NCI-H2081 (cell line): ENCODE measurements at places on chromosomes 3 and 15.

DNA sequence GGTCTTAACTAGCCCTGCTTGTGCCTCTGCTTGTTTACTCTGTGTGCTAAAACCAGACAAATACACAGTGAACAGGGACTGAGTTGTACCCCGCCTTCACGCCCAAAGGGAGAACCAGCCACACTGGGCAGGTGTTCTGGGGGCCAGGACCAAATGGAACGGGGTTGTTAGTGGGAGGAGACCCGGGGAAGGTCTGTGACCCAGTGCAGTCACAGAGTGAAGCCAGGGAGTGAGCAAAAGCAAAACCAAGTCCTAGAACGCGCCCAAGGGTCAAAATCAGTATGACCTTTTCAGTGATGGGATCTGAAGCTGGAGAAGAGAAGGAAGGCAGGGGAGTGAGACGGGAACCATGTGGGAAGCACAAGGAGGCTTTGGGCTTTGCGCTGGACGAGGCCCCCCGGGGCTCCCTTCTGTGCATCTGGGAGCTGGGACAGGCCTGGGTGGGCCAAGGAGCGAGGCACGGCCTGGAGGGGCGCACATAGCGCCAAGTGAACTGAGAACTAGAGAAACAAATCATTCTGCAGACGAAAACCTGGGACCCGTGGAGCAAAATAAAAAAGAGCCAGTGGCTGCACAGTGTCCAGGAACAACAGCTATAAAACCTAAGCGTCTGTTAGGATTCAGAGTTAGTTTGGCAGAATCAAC is 78.3 kb upstream of the ALDH1A3 start:
- no peak for DNase-seq

DNA sequence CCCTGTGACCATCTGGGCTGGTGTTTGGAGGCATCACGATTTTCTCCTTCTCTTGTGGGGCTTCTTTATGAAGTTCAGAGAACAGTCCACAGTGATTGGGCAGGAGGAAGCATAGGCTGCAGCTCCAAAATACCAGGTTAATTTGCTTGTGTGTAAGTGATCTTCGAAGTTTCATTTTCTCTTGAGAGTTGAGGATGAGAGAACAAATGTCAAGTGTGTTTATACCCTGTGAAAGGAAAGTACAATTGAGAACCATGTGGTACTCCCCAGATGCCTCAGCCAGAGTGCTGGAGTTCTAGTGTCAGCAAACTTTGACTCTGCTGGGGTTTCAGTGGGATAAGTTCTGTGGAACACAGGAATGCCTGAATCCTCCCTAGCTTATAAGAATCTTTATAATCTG is 357.1 kb upstream of the CFAP20DC start:
- DNase-seq: no peak

- DNase-seq: no peak
Observed at GRCh38 chr3:190122198-190122771, 1.6 kb upstream of the P3H2 start.

DNA sequence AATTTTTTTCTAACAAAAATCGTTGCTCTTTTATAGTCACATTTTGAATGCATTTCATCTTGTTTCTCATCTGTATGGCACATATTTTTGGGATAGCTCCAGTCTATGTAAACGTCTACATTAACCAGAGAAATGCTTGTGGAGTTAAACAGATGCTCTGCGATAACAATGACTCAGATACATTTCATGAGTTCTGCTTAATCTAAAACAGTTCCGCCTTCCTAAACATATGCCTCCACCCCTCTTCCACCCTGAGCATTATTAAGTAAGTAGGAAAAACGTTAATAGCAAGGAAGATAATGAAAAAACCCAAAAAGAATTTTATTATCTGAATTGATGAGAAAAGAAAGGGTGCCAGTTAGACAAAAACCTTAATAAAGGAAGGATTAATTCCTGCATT is 396.1 kb downstream of the TUSC7 start:
- DNase-seq: no peak

DNA sequence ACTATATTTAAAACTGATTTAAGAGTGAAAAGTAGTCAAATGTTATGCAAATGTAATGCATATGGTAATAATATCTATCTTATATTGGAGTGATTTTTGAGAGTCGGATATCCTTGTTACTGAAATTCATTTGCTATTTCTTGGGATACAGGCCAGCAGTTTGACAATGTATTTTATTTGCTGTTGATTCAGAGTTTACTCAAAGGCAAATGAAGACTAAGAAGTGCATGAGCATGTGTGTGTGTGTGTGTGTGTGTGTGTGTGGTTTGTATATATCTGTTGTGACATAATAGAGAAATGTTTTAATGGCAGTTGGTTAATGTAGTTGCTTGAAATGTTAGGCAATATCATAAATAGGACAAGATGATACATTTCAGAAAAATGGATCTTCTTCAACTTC is 39.0 kb downstream of the UNC13C start:
- no peak for DNase-seq

DNA sequence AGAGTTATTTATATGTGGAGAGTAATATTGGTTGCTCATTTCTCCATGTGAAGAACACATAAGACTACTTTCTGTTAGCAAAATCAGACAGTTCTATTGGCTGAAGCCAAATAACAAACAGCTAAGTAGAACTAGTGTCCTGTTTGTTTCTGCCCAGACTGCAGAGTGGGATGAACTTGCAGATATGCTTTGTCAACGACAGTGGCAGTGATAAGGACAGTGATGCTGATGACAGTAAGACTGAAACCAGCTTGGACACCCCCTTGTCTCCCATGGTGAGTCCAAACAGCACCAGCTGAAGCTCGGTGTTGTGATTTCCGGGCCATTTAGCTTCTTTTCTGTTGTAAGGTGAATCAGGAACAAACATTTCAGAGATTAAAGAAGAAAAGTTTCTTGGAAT is 102.6 kb upstream of the IL12A start:
- no peak for DNase-seq

DNA sequence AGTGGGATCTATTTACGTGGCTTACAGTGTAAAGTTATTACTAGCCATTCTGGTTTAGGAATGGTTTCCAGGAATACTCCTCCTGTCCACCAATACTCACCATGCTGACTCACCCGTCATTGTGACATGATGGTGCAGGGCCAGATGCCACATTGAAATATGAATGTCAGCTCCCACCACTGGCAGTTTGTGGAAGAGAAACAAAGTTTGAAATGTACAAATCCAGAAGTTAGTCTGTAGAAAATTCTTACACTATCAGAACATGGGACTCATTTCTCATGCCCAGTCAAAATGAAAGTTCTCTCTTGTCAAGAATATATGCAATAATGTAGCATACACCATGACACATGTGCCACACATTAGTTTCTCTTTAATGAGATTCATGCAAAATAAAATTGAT is 14.4 kb upstream of the TSPAN3 start:
- no peak for DNase-seq

DNA sequence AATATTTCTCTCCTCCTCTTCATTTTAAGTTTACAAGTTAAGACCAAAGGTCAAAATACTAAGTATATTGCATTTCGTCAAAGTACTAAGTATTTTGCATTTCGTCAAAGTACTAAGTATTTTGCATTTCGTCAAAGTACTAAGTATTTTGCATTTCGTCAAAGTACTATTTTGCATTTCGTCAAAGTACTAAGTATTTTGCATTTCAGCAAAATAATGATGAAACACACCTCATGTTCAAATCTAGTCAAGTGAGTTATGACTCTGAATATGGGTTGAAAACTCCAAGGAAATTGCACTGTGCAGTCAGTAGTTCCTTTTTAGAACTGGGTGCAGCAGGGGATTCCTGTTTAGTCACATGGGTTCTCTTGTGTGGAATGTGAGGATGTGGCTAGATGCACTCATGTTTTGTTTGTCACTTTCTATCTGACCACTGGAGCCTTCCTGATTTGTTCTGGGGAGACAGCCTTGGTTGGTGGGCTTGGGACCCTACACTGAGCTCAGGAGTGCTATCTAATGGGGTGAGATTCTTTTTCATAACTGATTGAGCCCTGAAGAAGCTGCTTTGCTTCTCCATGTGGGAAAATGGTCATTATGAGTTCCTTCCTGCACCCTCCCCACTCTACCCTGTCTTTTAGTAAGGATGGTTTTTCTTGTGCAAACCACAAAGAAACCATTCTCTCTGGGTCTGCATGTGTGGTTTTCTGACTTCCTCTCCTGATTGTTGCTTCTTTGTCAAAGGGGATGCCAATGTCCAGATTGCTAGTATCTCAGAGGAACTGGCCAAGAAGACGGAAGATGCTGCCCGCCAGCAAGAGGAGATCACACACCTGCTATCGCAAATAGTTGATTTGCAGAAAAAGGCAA is 73.4 kb downstream of the CCK start:
- DNase-seq: no peak

DNA sequence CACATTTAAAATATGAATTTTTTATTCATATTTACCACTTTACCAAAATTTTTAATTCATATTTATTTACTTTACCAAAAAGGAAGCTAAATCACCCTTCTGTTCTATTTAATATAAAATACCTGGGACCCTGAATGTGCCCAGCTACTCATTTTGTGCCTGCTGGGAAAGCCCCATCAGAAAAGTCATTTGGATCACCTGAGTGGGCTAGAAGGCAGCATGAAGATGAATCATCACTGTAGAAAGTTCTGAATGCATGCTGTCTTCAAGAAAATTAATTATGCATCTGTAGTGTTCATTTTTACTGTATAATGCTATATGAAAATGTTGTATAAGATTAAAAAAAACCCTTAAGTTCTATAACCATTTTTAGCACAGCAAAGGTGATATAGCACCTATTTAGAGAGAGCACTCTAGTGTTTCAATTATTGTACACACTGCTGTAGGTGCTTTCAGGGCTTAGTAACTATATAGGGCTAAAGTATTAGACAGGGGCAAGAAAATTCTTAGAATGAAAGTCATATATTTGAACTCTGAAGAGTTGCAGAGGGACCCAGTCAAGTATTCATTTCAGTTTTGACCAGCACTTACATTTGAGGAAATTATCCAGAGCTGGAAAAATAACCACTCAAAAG is 175.1 kb downstream of the NFKBIZ start:
- no peak for DNase-seq

- peak; percentile 23 for DNase-seq
Observed at GRCh38 chr3:130779486-130779885, 32.9 kb upstream of the PIK3R4 start.

DNA sequence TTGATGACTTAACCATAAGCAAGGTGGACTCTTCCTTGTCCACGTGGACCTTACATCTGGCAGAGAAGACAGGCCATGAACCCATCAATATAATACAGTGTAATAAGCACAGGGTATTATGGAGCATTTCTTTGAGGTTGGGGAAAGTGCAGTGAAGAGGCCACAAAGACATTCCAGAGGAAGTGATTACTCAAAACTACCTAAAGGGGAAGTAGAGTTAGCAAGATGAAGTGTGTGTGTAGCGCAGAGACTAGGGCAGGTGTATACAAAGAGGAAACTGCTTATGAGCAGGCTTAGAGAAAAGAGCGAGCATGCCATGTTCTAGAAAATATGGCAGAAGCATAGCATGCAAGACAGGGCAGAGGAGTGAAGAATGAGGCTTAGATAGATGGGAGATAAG is 17.9 kb downstream of the CP start:
- DNase-seq: no peak

- no peak for DNase-seq
Observed at GRCh38 chr3:62708638-62709373, 166.4 kb downstream of the CADPS start.

DNA sequence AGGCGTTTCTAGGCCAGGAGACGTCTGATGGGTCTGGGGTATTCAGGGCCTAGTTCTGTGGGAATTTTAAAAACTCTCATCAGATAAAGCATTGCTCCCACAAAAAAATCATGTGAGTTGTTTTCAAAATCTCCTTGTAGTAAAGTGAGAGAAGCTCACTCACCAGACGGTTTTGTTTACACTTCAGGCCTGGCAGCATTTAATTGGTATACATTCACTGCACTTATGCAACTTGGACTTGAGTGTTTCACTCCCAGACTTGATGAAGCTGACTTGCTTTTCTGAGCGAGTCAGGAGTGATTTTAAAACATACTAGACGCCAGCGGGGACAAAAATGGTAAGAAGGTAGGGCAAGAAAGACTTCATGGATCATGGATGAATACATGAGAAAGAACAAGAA is 75.2 kb downstream of the SLCO3A1 start:
- peak; percentile 32 for DNase-seq

GRCh38 chr15:93072011-93072410 is 17.0 kb downstream of the RGMA start:
- DNase-seq: no peak

DNA sequence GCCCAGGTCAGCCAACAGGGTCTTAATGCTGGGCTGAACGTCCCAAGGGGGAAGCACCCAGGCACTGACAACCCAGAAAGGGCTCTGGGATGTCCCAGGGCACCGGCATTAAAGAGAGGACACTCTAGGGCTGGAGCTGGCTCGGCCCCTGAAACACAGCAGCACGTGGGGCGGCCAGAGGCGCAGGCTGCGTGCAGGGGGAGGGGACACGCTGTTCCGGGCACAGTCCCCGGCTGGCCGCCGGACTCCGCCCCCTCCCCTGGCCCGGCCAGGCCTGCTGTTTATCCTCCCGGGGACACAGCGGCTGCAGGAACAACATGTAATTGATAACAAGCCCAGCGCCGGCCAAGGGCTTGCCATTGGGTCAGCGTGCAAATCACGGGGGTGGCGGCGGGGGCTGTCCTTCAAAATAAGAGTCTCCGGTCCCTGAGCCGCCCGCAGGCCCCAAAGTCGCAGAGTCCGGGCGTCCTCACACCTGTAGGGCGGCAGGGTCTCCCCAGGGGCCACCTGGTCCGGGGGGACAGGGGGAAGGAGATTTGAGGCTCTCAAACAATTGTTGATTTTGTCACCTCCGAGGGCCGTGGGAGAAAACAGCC is 1.3 kb downstream of the KLF15 start:
- peak; percentile 20 for DNase-seq

GRCh38 chr15:27220199-27220598 is 249.2 kb downstream of the GABRG3 start:
- no peak for DNase-seq

DNA sequence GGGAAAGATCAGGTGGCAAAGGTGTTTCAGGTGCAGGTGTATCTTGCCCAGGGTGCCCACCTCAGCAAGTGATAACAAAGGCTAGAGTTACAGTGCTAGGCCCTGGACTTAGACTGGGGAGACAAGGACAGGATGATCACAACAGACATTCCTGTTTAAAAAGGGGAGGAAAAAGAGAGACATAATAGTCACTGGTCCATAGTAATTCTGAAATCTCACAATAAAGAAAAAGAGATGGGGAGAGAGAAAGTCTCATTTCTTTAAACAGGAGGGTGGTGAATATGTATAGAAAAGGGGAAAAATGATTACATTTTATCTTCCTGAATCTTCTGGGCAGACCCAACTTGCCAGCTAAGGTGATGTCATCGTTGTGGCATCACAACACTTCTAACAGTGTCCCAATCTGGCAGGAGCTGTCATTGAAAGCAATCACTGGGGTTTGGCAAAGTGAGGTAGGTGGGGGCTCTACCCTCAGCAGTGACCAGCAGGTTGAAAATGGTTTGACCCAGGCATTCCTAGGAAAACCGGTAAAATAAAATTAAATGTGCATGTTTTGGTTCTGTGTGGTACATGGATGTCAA is 99.5 kb downstream of the ZNF621 start:
- DNase-seq: no peak

DNA sequence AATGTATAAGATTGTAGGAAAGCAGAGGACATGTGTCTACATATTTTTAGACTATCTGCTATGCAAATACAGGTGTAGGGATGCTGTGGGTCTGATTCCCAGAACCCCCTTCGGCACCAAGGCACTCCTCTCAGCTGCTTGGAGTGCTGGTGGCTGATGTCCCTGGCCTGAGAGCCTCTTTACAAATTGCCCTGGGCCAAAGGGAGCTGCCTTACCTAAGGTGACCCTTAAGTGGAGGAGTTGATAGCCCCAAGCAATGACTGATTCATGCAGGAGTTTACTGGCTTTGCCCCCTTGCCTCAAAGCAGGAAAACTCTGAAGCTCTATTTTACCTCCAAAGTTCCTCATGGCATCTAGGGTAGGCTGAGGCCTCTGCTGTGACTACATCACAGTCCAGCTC is 83.0 kb downstream of the ZNF385D start:
- no peak for DNase-seq
